ENCODE measurements at places on chromosomes 7 and 10. TPM values are rescaled to one million over a fixed set of nuclear protein-coding genes. Genes with fewer than 3 reads are reported as not detected.
A peak's percentile ranks its signal among the peaks of the same experiment; 100 is the strongest.

ELFN1 gene
- total RNA-seq = 2.6 TPM

DNA sequence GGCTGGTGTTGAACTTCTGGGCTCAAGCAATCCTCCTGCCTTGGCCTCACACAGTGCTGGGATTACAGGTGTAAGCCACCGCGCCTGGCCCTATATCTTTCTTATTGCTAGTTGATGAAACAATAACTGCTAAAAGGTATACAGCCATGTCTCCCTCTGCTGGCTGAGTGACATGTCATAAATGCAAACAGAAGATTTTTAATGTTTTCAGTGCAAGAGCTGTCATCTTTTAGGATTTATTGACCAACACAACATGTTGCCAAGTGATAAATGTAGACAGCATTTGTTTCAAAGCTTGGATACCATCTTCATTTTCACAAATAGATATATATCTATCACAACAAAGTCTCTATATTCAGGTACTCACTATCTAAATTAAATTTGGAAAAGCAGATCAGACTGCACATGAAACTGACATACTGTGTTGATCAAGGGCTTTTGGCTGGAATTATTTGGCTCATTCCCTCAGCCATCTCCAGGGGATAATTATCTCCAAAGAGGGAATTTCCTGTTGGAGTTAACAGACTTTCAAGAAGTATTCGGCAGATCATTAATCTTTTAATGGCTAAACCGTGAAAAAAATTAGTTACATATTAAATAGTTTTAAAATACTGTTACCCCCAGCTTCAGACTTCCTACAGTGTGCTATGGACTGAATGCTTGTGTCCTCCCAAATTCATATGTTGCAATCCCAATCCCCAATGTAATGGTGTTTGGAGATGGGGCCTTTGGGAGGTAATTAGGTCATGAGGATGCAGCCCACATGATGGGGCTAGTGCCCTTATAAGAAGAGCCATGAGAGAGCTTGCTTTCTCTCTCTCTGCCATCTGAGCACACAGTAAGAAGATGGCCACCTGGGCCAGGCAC is 41.3 kb upstream of the SRPK2 start:
- peak; percentile 66 for DNase-seq
- no peaks in the 10 kb centered on the region for H3K36me3 ChIP-seq
- H3K4me3 ChIP-seq = no peak overlapping the region
- H3K4me1 ChIP-seq = no peaks in the 10 kb centered on the region

DNA sequence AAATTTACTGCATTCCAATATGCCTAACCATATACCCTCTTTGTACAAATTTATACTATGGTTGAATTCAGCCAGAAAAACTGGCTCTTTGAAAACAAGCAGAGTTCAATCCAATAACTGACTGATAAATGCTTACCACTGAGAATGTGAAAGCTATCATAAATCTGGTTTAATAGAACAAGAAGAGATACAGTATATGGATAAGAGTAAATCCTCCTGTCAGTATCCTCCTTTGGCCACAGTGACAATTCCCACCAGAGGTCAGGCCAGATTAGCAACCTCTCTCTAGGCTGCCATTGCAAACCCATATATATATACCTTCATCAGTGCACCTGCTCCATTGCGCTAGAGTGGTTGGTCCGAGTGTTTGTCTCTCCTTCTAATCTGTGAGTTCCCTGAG is 647.2 kb downstream of the GRM8 start:
- no peaks in the 10 kb centered on the region for H3K36me3 ChIP-seq
- H3K27ac ChIP-seq = no peak overlapping the region
- no peak overlapping the region for H3K4me3 ChIP-seq
- no peaks in the 10 kb centered on the region for H3K4me1 ChIP-seq

DNA sequence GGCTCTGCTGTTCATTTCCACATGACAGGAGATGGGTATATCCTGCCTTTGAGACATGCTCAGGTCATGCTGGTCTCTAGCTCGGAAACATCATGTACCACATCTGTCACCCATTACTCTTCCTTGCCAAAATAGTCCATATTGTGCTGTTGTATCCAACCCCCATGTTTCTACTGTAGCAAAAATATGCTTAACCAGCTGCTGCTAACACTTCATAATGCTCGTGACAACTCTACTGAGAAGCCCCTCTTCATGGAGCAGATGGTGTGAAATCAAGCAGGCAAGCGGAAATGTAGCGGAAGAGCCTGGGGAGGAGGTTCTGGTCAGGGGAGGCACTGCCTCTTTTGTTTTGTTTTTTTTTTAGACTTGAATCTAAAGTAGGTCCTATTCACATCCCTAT is 82.9 kb downstream of the NPY start:
- no peaks in the 10 kb centered on the region for H3K4me1 ChIP-seq
- no peaks in the 10 kb centered on the region for H3K36me3 ChIP-seq
- H3K27ac ChIP-seq = no peak overlapping the region
- no peaks in the 10 kb centered on the region for H3K27me3 ChIP-seq
- DNase-seq = no peak

ASAH2B gene
- 1.1 TPM for total RNA-seq

GRCh38 chr7:90841759-90842429 is 245.8 kb downstream of the CDK14 start:
- no peak for DNase-seq
- no peaks in the 10 kb centered on the region for H3K4me1 ChIP-seq
- H3K27ac ChIP-seq = no peak overlapping the region
- no peak overlapping the region for H3K4me3 ChIP-seq
- no peaks in the 10 kb centered on the region for H3K27me3 ChIP-seq

All from thymus (tissue), 14 donors.